ENCODE measurements at places on chromosomes 3 and 15.

DNA sequence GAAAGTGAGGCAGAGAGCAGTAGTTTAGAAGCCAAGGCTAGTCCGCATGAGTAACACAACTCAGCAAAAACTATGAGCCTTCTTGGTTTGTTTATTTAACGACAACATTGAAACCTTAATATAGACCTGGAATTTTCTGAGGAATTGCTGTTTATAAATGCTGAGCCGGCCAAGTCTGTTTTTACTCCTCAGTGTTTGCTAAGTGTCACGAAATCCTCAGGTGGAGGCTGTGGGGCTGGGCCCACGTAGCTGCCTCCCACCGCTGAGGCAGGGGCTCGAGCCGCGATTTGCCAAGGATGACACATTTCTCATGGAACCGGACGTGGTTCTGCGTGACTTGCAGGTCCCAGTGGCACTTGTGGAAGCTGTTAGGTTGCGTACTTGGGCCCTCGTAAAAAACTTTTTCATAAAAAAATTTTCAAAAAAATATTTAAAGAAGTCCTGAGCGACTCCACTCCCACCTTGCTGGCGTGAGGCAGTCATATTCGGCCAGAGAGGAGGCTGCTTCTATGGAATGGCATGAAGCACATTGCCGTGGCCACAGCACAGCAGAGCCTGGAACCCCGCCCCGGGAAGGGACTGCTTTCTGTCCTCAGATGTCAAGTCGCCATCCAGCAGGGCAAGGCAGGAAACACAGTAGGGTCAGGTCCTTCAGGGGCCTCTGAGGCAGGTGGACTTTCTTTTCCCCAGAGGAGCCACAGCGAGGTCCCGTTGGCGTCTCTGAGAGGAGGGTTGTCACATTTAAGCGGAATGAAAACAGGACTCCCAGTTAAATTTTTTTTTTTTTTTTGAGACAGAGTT, 64.8 kb upstream of the PCSK6 start:
- DNase-seq = no peak

DNA sequence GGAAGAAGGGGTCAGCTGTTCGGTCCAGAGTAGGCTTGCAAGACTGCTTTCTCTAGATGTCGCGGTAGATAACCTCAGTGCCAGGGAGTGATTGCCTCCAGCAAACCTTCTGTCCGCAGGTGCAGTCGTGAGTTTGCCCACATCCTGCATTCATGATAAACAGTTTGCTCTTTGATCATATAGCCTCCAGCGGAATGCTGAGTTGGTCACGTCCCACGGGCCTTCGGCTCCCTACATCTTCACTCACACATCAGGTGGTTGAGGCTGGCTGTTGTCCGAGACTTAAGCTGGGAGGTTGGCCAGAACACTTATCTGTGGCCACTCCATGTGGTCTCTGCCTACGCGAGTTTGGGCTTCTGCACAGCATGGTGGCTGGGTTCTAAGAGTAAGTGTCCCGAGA, 62.1 kb upstream of the NR2C2 start:
- no peak for DNase-seq

GRCh38 chr3:14726441-14726780, 51.5 kb downstream of the C3orf20 start:
- no peak for DNase-seq

DNA sequence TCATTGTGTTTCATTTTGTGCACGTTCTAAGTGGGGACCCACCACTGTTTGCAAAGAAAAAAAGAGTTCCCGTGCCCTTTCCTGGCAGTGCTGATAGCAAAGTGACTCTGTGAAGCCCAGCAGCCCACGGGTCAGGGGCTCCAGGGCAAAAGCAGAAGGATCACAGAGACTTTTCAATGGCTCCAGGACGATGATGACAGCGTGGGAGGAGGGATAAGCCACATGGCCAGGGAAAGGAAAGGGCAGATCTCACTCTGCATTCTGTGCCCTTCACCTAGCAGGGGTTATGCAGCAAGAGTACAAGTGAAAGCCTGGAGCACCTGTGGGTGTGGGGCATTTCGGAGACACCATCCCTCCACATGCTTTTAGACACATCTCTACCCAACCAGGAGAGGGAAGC, 35.4 kb downstream of the SEMA5B start:
- no peak for DNase-seq

DNA sequence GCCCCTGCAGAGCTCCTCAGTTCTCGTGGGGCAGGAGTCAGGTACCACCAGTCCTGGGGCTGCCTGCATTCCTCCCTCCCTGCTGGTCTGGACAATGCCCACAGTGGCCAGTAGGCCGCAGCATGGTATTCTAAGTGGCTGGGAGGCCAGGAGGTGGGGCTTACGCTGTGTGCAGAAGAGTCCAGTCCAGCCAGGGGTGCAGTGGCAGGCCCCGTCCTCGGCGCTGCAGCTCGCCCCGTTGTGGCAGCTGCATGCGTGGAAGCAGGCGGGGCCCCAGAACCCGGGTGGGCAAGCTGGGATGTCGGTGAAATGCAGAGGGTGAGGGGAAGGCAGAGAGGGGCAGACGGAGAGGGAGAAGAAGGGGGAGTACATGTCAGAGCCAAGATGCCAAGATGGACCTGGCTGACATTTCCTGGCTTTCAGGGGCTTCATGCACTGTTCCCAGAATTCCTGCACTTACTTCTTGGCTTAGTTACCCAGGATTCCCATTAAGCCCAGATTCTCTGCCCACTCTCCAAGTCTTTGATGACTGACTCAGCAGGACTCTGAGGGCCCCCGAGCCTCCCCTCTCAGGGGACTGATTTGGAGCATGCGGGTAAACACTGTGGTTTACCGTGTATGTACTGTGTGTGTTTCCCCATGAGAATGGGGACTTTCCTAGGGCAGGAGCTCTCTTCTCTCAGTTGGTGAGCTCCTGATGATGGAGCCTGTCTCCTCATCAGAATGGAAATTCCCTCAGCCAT, 47.5 kb downstream of the RAB11A start:
- peak; percentile 74 for DNase-seq

GRCh38 chr3:134249935-134250716, 533 bp downstream of the RYK start:
- DNase-seq = peak; percentile 32

GRCh38 chr3:188439080-188439479, 285.1 kb downstream of the LPP start:
- no peak for DNase-seq

- DNase-seq = no peak
Observed at GRCh38 chr3:59737241-59737640, 687.4 kb upstream of the CFAP20DC start.

GRCh38 chr3:23701716-23702597, 103.8 kb upstream of the UBE2E1 start:
- DNase-seq = no peak

DNA sequence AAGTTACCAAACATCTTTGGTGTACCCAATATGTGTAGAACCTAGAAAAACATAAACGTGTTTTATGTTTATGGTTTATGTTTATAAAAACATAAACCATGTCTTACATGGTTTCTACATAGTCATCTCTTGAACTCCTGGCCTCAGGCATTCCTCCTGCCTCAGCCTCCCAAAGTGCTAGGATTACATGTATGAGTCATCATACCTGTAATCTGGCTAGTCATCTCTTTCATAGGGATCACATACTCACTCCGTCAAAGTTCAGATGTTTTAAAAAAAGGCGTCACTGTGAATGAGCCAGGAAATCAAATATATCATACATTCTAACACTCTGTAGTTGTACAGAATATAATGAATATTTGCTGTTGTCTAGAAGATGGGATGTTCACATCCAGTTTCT, 178.6 kb downstream of the CPNE4 start:
- no peak for DNase-seq

DNA sequence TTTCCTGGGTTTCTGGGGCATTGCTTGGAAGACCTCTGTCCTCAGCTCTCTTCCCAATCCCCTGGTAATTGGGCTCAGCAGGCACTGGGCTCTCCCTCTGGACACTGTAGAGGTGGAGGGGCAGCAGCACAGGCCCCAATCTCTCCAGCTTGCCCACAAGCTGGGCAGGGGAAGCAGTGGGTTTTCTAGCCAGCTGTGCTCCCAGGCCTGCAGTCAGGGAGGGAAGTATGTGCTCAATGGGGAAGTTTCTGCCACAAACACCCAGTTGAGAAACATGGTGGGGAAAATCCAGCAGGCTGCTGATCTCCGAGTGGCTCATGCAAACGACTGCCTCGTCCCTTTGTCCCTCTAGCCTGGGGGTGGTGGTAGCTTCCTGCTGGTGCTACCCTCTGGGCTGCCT, 12.8 kb upstream of the RFT1 start:
- DNase-seq = no peak

GRCh38 chr3:109888026-109888425, 550.7 kb upstream of the DPPA4 start:
- no peak for DNase-seq

GRCh38 chr3:38354588-38355330, 8.2 kb downstream of the XYLB start:
- peak; percentile 73 for DNase-seq
